ENCODE measurements at places on chromosomes 2 and 18. TPM values are rescaled to one million over a fixed set of nuclear protein-coding genes. Genes with fewer than 3 reads are reported as not detected.

The C2orf78 gene
- polyA plus RNA-seq: not detected

The NFATC1 gene
- 20.7 TPM for polyA plus RNA-seq

The ARHGEF4 gene
- 0.19 TPM for polyA plus RNA-seq

The TFPI gene
- polyA plus RNA-seq: 18.4 TPM

The DOCK10 gene
- polyA plus RNA-seq: 12.5 TPM

The EHD3 gene
- 6.7 TPM for polyA plus RNA-seq
